ENCODE measurements at places on chromosomes 5 and 9.

DNA sequence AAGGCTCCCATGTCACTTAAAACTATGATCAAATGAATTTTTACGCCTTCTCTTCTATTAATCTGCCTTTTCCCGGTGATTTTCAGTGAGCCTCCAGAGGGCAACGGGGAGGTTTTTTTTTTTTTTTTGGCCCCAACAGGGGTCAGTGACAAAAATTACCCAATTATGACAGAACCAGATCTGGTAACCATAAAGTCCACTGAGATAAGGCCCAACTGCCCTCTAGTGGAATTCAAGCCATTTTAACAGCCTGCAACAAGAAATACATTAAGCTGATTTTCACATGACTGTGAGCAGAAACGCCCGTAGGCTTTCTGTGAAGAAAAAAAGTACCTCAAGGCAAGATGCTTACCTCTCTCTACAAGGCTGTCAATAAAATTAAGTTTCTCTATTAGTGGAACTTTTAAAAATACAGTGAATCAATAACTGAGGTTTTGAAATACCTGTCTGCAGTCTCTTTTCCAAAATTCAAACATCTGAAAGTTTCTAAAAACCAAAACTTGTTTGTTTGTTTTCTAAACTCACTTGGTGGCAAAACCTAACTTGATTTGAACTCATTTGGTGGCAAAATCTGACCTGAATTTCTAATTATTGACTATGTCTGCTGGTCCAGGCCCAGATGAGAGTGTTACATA is 49.7 kb upstream of the FST start:
- peak; percentile 36 for DNase-seq

GRCh38 chr9:87250205-87250604 is 247.5 kb upstream of the DAPK1 start:
- DNase-seq: no peak

DNA sequence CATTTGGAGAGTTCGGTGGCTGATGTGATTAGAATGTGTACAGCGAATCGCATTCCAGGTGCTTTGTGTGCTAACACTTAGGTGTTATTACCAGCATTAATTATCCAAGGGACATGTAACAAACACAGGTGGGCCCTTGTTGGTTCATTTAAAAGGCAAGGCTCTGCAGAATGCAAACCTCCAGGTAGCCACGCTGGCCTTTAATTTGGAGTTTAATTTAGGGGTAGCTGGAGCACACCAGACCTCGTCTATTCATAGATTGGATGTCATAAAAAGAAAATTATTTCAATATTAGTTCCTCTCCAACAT is 191.1 kb downstream of the MAT2B start:
- DNase-seq: no peak

DNA sequence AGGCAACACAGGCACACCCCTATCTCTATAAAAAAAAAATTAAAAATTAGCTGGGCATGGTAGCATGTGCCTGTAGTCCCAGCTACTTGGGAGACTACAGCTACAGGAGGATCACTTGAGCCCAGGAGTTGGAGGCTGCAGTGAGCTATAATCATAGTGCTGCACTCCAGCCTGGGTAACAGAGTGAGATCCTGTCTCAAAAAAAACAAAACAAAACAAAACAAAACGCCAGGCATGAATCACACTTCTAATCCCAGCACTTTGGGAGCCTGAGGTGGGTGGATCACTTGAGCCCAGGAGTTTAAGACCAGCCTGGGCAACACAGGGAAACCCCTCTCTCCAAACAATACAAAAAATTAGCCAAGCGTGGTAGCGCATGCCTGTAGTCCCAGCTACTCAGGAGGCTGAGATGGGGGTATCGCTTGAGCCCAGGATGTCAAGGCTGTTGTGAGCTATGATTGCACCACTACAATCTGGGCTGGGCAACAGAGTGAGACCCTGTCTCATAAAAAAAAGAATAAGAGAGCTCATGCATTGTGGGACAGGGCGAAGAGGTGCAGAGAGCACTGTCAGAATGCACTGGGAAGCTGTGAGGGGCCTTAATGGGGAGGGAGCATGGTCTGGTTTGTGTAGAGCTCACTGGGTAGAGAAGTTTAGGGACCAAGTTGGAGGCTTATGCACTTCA is 8.4 kb upstream of the SAP30L start:
- DNase-seq: no peak

- no peak for DNase-seq
These were observed 19.5 kb downstream of the RALGDS start for GRCh38 chr9:133101356-133102189.

DNA sequence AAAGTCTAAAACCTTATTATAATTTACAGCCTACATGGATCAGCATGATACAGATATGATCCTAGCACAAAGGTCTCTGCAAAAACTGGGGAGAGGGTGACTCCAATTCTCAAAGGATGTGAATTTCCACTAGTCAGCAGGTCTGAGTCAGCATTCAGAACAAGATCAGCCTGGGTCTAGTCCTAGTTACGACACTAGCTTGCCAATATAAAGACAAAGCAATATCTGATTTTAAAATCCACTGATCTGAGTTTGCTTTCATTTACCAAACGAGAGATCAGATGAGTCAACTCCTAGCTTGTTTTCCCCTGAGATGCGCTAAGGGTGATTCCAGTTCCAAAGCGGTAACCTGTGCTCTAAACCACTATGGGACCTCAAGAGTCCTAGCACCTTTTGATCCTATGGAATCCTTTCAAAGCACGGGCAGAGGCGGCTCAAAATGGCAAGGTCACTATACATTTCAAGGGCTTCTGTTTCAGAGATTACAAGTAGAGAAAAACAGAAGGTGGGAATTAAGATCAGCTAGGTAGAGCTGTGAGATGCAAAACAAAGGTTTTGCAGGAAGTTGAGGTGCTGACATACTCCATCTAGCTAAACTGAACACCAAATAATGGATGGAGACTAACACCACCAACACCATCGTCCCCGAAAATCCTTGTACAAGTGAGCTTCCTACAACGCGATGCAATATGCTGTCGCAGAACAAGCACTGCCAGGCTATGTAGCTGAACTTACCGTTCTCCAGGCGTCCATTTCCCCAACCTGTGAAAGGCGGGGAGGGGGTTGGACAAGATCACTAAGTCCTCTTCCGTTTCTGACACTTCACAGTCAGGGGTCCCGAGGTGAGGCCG is 906 bp downstream of the SLC25A51 start:
- DNase-seq: peak; percentile 39

- no peak for DNase-seq
These were observed 111.5 kb downstream of the MACROH2A1 start for GRCh38 chr5:135287551-135287950.

- peak; percentile 61 for DNase-seq
These were observed 11.3 kb downstream of the C9orf50 start for GRCh38 chr9:129609486-129610212.

- DNase-seq: peak; percentile 73
These were observed 33.5 kb upstream of the ZSWIM6 start for GRCh38 chr5:61298580-61298979.
